ENCODE measurements at places on chromosomes 3 and 15. TPM values are rescaled to one million over a fixed set of nuclear protein-coding genes. Genes with fewer than 3 reads are reported as not detected.
A peak's percentile ranks its signal among the peaks of the same experiment; 100 is the strongest.

COL7A1 gene
- 121 TPM for polyA plus RNA-seq

C3orf20 gene
- not detected for polyA plus RNA-seq

PLAAT1 gene
- polyA plus RNA-seq: 0.24 TPM

ATP8B4 gene
- polyA plus RNA-seq: 4.4 TPM

FGF12 gene
- polyA plus RNA-seq: 2.1 TPM

ADGRG7 gene
- polyA plus RNA-seq: 56.1 TPM

WWTR1 gene
- polyA plus RNA-seq: 29.2 TPM

AHSG gene
- polyA plus RNA-seq: 1.8 TPM

MESP1 gene
- 1.0 TPM for polyA plus RNA-seq

KIF7 gene
- 3.7 TPM for polyA plus RNA-seq

STX19 gene
- polyA plus RNA-seq: 0.34 TPM

VIPR1 gene
- polyA plus RNA-seq: 75.3 TPM

- no peak for DNase-seq
Observed at GRCh38 chr15:91863621-91864255, 10.2 kb downstream of the SLCO3A1 start.

DNA sequence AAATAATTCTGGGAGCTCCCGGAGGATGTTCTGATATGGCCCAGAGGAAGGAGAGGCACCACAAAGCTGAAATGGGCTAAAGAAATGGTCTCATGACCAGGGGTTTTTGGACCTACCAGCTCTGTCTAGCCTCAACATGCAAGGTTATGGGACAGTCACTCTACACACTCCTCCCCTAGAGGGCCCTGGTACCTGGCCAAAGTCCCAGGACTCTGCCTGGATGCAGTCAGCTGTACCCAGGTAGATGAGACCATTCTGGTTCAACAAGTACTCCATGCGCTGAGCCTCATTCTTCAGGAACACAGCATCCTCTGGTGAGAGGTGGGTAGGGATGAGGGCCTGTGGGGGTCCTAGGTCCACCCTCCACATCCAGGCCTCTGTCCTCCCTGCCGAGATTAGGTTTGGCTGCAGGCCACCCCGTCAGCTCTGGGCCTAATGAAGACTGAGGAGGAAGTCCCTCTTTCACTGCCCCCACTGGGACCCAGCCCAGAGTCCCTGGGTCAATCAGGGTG, 9.5 kb downstream of the EPB42 start:
- no peak for DNase-seq

- no peak for DNase-seq
Observed at GRCh38 chr3:105427332-105427731, 60.6 kb downstream of the ALCAM start.

- no peak for DNase-seq
Observed at GRCh38 chr15:58139989-58140522, 1.9 kb downstream of the AQP9 start.

- DNase-seq: no peak
Observed at GRCh38 chr15:41655716-41656115, 4.5 kb upstream of the MGA start.

- peak; percentile 29 for DNase-seq
Observed at GRCh38 chr3:195282961-195283360, 12.0 kb upstream of the XXYLT1 start.

DNA sequence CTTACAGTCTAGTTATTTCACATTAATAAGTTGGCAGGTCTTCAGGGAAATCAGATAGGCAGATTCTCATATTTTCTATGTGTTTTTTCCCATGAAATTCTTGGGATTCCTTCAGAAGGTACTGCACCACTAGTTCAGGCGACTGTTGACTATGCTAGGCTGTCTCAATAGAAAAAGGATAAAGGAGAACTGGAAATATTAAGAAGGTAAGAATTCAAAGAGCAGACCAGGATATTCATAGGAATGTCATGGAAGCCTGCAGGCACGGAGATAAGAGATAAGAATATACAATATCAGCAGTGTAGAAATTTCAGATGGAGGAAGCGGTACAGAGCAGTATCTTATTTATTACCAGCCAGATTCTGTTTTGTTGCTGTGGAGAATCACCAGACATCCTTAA, 432.1 kb upstream of the MDFIC2 start:
- no peak for DNase-seq

- DNase-seq: no peak
Observed at GRCh38 chr3:171165499-171165921, 139.0 kb upstream of the SLC2A2 start.

DNA sequence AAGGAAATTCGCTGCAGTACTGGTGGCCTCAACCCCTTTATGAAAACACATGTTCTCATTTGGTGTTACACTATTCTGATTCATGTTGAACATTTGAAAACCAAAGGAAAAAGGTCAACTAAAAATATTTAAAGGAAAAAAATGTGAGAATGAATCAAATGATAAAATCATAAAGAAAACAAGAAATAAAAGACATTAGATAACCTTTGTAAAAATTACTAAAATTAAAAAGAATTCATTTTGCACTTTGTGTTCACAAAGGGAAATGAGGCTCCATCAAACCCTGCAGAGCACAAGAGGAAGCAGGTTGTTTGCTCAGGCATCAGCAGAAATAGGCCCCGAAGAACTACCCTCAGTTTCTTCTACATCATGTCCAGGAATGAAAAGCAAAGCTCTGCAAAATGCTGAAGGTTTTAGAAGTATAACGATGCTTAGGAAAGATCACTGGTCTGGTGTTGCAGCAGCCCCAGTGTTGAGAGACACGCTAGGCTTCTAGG, 41.2 kb downstream of the MAP4 start:
- no peak for DNase-seq

- DNase-seq: peak; percentile 58
Observed at GRCh38 chr15:98771541-98771940, 123.2 kb downstream of the IGF1R start.

- no peak for DNase-seq
Observed at GRCh38 chr3:136516656-136517055, 235.5 kb downstream of the STAG1 start.

DNA sequence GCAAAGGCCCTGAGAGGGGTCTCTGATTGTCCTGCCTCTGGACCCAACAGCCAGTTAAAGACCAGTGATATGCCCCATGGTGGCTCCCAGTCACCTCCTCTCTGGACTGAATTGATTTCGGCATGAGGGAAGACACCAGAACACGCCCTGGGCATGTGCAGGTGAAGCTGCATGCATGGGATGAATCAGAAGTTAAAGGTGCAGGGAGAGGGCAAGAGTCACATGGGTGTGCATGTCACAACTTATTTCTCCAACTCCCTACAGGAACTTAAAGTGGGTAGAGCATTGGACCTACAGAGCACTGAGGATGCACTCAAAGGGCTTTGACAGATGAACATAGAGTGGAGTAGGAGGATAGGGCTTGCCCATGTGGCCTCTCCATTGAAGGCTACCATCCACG, 16.9 kb upstream of the RHCG start:
- DNase-seq: no peak

DNA sequence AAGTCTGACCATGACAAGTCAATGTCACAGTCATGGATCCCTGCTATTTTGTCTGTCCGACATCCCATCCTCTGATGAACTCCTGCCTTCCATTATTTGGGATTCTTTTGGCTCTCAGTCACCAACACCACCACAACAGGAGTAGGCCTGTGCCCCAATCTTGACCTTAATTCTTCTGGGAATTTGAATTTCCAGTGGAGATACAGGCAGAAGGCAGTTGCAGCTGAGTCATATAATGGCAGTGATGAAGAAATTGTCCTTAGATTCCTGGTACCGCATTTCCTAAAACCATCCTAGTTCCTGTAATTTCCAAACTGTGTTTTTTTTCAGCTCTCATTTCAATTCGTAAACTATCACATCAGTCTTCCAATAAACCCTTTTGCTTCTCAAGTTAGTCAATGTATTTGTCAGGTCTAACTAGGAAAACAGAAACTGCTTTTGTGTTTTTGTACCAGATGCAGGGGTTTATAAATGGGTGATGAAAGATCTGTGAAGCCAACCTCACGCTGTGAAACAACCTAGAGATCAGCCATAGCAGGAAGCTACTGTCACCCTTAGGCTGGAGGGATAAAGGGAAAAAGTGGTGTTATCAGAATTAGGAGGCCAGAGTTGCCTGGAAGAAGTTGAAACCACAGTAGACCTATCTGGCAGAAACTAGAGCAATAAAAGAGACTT, 126.3 kb upstream of the TMEM108 start:
- DNase-seq: no peak

GRCh38 chr15:52567871-52568600, 794 bp downstream of the ARPP19 start:
- no peak for DNase-seq

DNA sequence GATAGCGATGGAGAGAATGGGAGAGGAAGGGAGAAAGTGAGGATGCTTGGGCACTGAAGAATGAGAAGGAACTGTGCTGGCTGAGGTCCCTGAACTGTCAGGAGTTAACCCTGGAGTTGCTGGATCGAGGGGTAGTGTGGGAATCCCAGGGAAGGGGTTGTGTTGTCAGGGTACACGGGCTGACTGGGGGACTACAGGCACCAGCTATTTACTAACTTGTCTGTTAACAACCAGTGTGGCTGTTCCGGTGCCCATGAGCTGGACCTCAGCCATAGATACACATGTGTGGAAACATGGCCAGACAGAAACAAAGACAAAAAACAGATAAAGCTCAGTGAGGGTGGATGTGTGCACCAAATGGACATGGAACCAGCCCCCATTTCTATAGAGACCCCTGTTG, 55.1 kb downstream of the GASK1A start:
- DNase-seq: no peak

GRCh38 chr3:107561980-107562379, 39.2 kb downstream of the BBX start:
- no peak for DNase-seq

DNA sequence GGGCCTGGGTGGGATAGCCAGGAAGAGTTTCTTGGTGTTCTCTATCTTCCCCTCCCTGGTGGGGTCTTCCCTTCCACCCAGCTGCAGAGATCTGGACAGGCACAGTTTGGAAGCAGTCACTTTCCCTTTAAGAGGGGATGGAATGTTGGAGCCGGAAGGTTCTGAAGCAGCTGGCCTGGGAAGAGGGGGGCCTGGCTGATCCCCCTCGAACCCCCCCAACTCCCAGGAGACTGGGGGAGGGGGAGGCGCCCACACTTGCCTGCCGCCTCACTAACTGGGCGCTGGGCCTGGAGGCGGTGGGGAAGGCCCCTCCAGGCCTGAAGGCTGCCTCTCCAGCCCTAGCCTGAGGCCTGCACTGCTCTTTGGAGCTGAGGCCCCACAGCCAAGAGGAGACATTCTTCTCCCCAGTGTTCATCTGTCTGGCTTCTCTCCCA, 1.4 kb downstream of the DVL3 start:
- DNase-seq: peak; percentile 71

DNA sequence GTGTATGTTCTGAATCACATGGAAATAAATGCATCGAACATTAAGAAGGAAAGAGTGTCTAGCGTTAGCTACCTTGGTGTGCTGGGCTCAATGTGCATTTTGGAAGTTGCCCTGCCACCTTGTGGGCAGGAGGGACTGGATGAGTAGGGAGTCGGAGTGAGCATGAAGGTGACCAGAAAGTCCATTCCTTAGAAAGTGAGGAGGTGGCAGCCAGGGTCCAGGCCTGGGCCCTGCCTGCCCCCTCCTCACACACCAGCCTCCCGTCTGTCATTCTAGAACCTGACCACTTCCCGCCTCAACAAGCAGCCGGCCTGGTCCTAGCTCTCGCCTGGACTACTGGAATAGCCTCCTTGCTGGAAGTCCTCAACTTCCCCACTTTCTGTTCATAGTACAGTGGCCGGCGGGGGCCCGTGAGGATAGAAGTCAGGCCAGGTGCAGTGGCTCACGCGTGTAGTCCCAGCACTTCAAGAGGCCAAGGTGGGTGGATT, 10.2 kb upstream of the GATA2 start:
- DNase-seq: no peak

DNA sequence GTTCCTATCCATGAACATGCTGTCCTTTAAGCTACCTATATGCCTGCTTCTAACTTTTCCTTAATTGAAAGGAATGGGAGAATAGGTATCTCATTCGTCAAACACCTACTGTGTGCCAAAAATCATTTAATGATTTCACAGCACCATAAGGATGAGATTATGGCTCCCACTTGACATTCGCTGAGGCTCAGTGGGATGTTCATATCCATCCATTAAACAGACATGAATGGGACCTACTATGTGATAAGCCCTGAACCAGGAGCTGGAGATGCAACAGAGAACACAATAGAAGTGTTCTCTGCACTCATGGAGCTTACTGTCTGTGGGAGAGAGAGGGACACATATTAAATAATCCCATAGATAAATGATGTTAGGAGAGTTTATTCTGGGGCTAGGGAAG, 49.7 kb downstream of the HRH1 start:
- DNase-seq: no peak

DNA sequence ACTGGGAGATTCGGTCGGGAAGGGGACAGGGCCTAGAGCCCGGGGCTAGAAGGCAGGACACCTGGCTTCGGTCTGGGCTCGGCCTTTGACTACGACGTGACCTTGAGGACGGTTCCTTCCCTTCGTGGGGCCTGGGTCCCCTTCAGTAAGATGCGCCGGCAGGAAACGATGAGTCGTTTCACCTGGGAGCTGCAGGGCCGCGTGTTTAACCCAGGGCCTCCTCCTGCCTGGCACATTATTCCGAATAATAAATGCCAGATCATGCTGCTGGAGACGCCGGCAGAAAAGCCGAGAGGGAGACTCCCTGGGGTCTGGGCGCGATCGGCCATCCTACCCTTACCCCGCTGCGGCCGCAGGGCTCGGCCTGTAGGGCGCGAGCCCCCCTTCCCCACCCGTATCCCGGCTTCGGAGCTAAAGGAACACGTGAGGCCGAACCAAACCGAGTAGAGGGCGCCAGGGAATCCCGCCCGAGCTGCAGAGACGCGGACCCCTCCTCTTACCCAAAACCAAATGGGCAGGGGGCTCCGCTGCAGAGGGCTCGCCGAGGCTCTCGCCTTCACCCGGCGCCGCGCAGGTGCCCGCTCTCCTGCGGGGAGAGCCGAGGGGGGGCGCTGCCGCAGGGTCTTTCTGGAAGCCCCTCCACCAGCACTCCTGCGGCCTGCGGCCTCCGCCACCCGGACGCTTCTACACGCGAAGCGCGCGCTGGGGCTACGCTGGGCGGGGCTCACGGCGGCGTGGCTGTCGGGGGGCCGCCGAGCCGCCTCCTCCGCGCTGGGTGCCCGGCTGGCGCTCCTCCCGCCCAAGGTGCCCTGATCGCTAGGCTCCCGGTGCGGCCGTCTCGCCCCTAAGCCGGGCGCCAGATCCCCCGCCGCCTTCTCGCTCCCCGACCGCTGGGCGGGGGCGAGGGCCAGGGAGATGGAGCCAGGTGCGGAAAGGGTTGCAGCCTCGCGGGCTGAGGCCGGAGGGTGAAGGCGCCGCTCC, at the start of gene BDH1:
BDH1 (minus strand) TSS at position 688 of the 981 bp plus-strand sequence. CDS start 9,525 bp downstream, outside the sequence.
- DNase-seq: peak; percentile 71

GRCh38 chr15:34642247-34642646, 58.8 kb upstream of the GOLGA8B start:
- DNase-seq: no peak

DNA sequence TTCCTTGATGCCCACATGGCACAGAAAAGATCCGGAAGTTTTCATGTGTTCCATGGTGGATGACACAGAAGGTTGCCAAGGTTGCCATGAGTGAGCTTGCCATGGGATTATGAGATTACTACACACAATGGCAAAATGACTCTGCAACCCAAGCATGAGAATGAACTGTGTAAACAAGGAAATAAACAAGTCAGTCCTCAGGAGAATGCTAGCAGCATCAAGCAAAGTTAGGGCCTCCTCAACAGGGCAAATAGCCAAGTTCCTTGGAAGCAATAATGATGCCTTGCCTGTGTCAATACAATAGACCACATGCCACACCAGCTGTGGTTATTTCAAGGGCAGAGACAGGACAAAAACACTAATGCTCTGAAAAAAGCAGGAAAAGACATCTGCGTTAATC, 41.8 kb downstream of the AQR start:
- no peak for DNase-seq

GRCh38 chr15:76239786-76240185, 71.5 kb downstream of the ETFA start:
- DNase-seq: no peak

- no peak for DNase-seq
Observed at GRCh38 chr3:33385423-33385822, 54.8 kb downstream of the UBP1 start.

All from large intestine (tissue), 12 donors.